GM06990 (cell line): ENCODE measurements at places on chromosomes 16 and 17.

DNA sequence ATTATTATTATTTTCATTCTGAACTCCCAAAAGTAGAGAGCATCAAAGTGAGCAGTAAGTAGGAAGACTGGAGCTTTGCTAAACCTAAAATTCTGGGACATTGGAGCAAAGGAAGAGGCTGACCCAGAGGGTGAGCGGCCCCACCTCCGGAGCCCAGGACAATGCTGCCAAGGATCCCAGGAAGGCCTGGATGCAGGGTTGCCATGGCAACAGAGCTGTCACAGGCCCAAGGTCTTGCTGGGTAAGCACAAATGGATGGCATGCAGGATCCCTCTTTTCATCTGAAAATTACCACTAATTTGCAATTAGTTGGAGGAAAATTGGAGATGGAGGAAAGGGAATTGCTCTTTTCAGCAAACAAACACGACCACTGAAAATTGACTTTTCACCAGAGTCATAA is 457.9 kb upstream of the CDH5 start:
- DNase-seq: no peak

DNA sequence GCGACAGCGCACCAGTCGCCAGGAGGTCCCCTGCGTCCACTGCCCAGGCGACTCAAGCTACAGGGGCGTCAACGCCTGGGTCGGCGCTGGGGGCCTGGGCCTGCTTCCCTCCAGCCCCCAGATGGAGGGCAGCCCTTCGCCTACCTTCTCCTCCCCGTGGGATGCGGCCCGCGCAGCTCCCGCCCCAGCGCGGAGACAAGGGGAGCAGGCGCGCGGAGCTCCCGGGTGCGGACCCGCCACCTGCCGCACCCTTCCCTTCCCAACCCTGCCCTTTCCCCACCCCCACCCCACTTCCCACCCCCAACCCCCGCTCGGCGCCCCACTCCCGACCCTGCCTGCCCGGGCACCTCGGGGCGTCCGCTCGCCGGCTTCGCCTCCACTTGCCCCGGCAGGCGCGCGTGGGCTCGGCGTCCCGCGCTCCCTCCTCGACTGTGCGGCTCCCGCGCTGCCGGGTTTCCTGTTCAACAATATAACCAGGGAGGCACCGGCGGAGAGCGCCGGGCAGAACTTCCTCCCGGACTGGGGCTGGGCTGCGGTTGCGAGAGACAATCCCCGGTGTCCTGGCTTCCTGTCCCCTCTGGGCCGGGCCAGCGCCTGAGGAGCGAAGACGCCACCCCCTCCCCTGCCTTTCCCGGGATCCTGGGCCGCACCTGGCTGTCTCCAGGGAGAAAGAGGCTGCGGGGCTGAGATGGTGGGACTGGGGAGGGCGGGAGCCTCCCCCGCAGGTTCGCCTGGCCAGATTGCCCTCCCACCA is at the start of gene ARHGAP27:
ARHGAP27 (minus strand) TSS at position 466 of the 754 bp plus-strand sequence. CDS start 2,591 bp downstream, outside the sequence.
- DNase-seq: no peak

- no peak for DNase-seq
Measured at GRCh38 chr17:69064001-69064400, 3.3 kb upstream of the ABCA9 start.

GRCh38 chr16:69477546-69477945 is 53.1 kb downstream of the CYB5B start:
- DNase-seq: no peak

GRCh38 chr16:1950559-1950958 is 3.9 kb downstream of the RPL3L start:
- no peak for DNase-seq

DNA sequence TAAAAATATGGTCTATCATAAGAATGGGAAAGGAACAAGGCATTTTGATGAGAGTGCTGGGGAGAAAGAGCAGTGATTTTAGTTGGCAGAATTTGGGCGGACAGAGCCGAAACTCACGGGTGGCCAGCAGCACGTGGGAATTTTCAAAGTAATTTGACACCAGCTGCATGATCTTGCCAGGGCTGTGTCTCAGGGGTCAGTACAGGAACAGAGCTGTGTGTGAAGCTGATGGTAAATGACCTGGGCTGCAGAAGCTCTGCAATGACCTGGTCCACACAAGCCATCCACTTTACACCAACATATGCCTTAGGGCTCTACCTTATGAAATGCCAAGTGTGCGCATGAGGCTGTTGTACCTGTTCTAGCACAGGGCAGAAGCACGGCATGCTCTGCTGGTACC is 112.0 kb downstream of the ZFHX3 start:
- DNase-seq: no peak

- DNase-seq: no peak
Measured at GRCh38 chr16:50318796-50319578, 49.8 kb downstream of the BRD7 start.

DNA sequence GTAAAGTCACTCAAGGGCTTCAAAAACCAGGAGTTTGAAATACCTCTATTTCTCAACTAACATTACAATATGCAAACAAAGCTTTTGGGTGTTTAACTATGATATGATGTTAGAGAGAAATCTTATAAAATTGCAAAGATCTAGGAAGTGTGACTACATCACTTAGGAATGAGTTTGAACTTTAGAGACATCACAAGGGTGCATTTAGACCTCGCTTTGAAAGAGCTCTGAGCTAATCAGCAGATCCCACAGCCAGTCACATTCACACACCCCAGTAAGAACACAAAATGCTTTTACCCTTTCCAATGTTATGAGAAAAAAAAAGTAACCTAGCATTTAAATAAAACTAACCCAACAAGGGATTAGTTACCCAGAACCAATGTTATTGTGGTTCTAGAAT is 45.2 kb downstream of the HYDIN start:
- DNase-seq: no peak

DNA sequence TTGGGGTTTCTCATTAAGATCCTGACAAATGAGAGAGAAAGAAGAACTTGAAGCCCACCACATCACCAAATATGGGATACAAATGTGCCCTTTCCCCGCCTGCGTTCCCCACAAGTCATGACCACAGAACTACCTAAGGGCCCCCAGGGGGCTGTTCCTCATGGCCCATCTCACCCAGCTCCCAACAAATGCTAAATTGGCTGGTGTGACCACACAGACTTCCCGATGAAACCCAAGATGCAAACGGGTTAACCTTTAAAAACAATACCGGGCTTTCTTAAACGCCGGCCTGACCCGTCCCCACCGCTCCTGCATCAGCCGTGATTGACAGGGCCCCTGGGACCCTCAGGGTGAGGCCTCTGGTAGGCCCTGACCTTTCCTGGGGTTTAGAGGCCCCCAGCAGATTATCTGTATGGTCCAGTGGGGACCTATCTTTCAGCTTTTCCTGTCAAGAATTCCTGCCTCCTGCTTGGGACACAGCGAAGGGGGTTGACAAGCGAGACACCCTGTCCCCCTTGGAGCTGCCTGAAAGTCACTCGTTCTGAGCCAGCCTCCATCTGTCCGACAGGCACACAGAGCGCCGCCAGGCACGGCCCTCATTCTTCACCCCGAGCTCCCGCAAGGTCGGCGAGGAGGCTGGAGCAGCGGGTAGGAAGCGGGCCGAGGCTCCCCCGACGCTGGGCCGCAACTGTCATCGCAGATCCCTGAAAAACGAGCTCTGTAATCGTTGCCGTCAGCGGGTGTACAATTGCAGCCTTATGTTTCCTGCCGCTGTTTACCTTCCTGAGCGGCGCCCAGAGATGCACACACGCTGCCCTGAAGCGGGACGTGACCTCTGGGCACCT is 300.1 kb downstream of the FOXL1 start:
- DNase-seq: no peak

DNA sequence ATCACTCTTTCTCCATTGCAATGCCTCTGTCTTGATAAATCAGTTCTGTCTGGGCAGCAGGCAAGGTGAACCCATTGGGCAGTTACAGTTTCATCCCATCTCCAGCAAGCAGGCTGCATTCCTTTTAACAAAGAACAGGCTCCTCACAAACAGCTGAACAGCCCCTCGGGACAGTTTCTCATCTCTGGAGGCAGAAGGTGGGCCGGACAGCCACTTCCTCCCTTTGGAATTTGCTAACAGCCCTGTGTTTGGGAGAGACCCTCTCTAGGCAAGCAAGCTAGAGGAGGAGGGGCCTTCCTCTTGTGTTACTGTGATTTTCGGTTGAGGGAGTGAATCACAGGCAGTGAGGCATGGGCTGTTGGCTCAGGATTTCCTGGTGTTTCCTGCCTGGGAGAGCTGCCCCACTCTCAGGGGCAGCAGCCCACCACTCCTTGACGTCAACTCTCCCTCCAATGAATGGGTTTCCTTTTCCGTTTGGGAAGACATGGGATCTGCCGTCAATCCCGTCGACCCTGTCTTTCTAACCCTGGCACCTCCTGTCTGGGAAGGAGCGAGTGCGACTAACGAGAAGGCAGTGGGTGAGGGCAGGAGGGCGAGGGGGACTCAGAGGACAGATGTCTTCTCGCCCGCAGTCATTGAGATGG is 3.7 kb upstream of the PGS1 start:
- no peak for DNase-seq

- DNase-seq: no peak
Measured at GRCh38 chr17:48528153-48528935, 2.5 kb downstream of the HOXB1 start.

DNA sequence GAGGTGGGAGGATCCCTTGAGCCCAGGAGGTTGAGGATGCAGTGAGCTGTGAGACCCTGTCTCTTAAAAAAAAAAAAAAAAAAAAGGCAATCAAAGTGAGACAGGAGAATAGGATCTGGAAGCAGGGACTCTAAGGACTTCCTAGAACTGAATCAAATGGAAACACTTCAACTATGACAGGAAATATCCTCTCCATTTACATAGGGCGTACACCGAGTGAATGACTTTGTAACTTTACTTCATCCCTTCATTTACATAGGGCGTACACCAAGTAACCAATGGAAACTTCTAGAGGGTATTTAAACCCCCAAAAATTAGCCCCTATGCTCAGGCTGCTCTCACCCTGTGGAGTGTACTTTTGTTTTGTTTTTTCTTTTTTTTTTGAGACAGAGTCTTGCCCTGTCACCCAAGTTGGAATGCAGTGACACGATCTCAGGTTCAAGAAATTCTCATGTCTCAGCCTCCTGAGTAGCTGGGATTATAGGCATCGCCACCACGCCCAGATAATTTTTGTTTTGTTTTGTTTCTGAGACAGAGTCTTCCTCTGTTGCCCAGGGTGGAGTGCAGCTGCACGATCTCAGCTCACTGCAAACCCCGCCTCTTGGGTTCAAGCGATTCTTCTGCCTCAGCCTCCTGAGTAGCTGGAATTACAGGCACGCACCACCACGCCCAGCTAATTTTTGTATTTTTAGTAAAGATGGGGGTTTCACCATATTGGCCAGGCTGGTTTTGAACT is 9.6 kb upstream of the PRPSAP1 start:
- no peak for DNase-seq

DNA sequence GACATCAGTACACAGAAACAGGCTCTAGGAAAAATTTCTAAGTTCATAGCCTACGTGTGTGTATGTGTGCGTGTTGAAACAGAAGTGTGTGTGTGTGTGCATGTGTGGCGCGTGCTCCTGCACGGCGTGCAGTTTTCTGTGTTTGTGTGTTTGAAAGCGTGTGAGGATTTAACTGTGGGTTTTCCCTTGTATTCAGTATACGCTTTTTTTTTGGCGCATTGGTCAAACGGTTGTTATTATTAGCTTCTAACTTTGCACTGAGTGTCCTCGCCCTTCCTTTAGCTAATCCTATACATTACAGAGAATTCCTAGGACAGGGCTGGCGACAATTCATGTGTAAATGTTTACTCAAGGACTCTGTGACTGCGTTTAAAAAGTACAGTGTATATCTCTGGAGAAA is 23.0 kb downstream of the TMC6 start:
- DNase-seq: no peak

DNA sequence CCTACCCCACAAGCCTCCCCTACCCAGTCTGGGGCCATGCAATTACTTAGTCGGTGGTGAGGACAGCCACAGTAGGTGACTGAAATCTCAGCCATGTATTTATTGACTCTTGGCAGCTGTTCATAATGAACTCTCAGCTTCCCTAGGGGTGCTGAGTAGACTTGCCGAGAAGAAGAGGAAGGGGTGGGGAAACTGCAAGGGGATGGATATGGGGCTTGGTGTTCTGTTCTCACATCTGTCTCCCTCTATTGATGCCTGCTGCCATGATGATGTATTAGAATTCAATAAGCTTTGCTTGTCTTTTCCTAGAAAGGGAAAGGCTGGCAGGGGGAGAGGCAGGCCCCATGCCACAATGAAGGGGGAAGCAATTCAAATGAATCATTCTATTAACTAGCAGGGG is 112.9 kb downstream of the GP2 start:
- no peak for DNase-seq

- no peak for DNase-seq
Measured at GRCh38 chr16:78763821-78764440, 664.5 kb downstream of the WWOX start.

GRCh38 chr17:75712446-75712845 is 8.8 kb upstream of the ITGB4 start:
- no peak for DNase-seq

- peak; percentile 98 for DNase-seq
Measured at GRCh38 chr17:58331815-58332777, 3.5 kb upstream of the TSPOAP1 start.

DNA sequence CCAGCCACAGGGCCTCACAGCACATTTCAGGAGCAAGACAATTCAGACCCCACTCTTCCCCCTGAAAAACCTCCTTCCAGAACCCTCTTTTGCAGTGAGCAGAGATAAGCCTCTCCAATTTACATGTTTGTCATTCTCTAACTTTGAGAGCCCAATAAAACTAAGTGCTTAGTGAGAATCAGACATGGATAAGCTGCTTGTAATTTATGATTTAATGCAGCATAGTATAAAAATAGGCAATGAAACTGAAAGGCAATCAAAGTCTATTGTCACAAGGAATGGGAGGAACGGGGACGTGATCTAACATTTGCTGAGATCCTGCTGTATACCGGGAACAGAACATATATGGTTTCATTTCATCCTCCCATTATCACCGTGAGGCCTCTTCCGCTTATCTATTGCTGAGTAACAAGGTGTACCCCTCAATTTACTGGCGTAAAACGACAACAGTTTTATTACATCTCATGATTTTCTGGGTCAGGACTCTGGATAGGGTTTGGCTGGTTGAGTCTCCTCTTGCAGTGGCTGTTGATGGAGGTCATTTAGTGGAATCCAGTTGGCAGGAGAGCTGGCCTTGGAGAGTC is 597.4 kb downstream of the MAF start:
- DNase-seq: no peak

DNA sequence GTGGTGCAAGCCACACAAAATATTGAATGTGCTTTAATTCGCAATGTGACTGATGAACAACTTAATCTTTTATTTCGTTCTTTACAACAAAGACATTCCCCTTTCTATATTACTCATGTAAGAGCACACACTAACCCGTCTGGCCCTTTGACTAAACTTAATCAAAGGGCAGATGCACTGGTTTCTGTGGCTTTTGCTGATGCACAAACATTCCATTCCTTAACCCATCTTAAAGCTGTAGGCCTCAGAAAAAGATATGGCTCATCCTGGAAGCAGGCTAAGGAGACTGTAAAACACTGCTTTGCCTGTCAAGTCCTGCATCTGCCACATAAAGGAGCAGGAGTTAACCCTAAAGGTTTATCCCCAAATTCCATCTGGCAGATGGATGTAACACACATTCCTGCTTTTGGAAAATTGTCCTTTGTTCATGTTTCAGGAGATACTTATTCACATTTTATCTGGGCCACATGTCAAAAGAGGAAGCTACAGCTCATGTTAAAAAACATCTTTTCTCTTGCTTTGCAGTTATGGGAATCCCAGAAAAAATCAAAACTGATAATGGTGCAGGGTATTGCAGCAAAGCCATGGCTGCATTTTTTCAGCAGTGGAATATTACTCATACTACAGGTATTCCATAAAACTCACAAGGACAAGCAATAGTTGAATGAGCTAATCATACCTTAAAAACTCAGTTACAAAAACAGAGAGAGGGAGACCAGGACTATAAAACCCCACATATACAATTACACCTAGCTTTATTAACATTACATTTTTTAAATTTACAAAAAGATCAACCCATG is 137.2 kb downstream of the AHSP start:
- no peak for DNase-seq

GRCh38 chr17:78408476-78409050 is 30.1 kb downstream of the PGS1 start:
- no peak for DNase-seq
